ENCODE measurements at places on chromosomes 12 and 14.

DNA sequence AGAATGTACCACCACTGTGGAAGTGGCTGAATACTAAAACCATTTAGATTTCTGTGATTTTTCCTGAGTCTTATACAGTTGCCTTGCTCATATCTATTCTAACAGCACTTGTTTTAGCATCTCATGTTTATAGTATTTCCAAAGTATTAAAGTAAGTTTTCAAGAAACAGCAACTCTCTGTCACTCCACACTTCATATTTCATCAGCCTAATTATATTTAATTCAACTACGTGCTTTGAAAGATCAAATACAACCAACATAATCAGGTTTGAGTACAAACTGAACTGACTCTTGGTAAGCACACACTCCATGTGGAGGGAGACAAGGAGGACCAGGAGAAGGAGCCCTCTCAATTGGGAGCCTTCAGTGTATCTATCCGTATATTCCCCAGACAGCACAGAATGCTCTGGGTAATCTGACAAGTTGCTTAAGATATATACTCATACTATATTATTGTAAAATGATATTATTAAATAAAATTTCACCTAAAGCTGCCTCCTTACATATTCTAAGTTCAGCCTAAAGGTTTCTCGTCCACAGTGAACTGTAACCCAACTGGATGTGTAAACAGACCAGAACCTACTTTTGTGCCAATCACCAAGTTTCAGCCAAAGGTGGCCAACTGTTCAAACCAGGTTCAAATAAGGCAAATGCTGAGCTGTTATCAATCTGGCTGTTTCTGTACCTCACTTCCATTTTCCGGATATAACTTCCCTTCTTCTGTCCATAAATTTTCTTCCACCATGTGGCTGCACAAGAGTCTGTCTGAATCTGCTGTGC, 105.0 kb upstream of the RASSF8 start:
- no peak for DNase-seq

- DNase-seq, result no peak
Measured at GRCh38 chr12:1083889-1084262, 92.9 kb downstream of the ERC1 start.

- DNase-seq, result no peak
Measured at GRCh38 chr12:127162307-127162706, 1104.7 kb upstream of the TMEM132C start.

DNA sequence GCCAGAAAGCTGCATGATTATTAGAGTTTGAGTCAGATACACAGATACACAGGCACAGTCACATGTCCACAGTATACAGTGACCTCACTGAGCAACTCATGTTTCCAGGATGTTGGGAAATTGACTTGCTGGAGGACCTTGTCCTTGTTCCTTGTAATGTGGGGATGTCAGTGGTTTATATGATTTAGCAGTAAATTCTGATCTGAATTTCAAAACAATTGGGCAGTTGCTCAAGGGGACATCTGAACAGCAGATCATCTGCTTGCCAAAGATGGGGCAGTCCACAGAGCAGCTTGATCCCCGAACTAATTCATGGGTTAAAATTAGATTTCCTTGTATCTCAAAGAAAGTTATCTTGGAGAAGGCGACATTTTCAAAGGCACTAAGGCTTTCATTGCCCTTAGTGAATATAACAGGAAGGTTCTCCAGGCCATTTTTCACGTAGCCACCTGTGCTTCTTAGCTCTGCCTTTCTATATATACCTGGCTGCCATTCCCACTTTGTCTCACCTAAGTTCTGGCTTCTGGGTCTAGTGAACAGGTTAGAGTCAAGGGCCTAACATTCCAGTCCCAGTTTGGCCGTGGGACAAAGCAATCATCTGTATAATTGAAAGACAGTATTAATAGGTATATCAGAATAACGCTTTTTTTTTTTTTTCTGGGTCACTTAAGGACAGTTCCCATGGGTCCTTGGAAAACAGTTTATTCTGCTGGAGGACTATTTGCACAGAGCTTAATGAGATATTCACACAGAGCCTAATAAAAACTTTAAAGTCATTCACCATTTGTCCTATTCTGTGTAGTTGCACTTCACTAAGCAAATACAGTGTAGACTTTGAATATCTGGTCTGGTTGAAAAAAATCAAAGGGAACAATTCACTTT, 64.9 kb upstream of the STRN3 start:
- no peak for DNase-seq

DNA sequence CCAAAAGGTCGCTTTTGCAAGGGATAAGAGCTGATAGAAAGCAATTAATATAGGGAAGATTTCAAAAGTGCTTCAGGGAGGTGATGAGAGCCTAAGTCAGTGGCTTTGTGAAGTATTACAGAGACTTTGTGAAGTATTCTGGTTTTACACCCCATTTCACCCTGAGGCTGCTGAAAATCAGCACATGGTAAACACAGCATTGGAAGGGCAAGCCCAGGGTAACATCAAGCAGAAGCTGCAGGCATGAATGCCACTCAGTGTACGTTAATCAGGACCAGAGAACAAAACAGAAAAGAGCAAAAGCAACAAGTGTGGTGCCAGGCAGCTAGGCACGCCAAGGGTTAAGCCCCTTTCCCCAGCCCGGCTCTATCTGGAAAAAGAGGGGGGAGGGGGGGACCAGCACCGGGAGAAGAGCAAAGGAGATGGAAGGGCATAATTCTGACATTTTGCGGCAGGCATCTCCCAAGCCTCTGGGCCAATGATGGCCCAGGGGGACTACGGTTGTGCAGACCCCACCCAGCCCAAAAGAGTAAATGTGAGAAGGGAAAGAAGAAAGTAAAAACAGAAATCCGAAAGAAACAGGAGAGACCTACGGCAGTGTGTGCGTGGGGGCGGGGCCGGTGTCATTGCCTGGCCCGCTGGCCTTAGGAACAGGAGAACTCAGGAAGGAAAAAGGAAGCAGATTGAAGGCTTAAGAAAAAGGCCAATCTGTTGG, 58.9 kb downstream of the DHRS2 start:
- DNase-seq, result no peak

DNA sequence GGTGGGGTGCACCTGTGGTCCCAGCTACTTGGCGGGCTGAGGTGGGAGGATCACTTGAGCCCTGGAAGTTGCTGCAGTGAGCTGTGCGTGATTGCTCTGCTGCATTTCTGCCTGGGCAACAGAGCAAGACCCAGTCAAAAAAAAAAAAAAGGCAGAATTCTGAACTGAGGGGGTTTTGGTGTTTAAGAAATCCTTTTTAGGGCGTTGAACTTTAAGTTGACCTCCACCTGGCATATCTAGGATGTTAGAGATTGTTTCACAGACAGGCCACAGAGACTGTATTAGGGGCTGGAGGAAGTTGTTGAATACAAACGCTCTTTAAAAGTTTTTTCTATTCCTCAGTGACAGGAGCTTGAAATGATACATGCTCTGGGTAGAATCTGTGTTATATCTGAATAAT, 60.5 kb downstream of the FBXW8 start:
- DNase-seq, result no peak

DNA sequence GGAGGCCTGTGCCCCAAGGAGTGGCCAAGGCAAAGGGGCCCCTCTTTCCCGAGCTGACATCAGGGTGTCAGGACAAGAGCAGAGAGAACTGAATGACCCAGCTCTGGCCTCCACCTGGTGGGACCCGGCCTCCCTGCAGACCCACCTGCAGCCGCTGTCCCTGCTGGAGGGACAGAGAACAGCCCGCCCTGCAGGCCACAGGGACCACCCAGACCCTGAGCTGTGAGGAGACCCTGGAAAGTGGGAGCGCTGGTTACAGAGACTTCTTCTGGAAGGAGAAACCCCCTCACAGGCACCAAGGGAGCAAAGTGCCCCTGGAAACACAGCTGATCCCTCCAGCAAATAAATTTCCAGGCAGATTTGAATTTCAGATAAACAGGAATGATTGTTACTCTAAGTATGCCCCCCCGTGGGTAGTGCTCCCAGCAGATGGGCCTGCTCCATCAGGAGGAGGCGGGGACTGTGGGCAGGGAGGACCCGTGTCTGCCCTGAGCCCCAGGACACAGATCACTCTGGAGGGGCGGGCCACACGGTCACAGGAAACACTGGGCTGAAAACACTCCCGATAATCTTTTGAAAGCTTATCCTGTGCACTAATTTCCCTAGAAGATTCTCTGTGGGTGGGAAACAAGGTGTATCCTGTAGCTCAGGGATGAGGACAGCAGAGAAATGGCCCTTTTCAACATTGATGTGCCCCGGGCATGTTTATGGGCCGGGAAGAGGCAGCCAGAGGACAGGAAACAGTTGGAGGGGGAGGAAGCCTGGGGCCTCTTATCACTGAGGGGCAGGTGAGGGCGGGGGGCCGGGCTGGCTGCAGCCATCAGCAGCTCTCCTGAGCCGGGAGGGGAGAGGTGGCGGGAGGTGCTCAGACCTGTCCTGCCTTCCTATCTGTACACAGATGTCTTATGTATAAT, 276.0 kb downstream of the ADGRD1 start:
- no peak for DNase-seq

GRCh38 chr14:52686176-52686575, 9.2 kb downstream of the ERO1A start:
- DNase-seq, result no peak

DNA sequence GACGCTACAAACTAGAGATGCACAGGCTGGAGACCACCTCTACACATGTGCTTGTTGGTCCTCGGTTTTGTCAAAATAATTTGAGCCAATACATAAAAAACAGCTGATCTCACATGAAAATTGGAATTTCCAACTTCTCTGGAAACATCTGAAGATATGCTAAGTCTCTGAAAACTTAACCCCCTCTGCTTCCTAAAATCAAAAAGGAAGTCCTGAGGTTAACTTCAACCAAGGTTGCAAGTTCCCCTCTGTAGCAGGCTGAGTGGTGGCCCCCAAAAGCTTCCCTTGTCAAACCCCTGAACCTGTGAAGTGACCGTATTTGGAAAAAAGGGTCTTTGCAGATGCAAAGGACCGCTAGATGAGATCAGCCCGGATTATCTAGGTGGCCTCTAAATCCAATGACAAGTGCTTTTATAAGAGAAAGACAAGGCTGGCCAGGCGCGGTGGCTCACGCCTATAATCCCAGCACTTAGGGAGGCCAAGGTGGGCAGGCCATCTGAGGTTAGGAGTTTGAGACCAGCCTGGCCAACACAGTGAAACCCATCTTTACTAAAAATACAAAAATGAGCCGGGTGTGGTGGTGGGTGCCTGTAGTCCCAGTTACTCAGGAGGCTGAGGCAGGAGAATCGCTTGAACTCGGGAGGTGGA, 32.0 kb upstream of the VPS37B start:
- DNase-seq, result no peak

GRCh38 chr12:56721721-56722120, 3.4 kb downstream of the NACA start:
- DNase-seq, result no peak

GRCh38 chr12:91104812-91105466, 6.4 kb downstream of the LUM start:
- DNase-seq, result no peak

- no peak for DNase-seq
Measured at GRCh38 chr12:2958432-2959191, 585 bp upstream of the TEAD4 start.

DNA sequence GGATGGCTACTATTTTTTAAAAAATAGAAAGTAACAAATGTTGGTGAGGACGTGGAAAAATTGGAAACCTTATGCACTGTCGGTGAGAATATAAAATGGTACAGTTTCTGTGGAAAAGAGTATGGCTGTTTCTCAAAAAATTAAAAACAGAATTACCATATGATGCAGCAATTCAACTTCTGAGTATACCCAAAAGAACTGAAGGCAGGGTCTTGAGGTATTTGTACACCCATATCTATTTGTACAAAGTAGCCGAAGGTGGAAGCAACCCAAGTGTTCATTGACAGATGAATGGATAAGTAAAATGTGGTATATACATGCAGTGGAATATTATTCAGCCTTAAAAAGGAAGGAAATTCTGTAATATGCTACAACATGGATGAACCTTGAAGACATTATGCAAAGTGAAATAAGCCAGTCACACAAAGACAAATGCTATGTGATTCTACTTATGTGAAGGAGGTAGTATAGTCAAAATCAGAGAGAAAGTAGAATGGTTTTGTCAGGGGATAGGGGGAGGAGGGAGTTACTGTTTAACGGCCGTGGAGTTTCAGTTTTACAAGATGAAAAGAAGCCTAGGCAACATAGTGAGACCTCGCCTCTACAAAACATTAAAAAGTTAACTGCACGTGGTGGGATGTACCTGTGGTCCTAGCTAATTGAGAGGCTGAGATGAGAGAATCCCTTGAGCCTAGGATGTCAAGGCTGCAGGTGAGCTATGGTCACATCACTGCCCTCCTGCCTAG, 38.4 kb upstream of the CCT2 start:
- DNase-seq, result no peak

DNA sequence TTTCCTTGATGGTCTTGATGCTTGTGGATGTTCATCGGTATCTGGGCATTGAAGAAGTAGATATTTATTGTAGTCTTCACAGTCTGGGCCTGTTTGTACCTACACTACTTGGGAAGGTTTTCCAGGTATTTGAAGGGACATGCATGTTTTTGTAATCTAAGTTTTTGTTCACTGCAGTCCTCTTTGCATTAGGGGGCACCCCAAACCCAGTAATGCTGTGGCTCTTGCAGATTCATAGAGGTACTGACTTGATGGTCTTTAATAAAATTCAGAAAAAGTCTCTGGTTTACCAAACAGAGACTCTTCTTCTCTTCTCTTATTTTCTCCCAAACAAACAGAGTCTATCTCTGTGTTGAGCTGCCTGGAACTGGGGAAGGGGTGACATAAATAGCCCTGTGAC, 150.9 kb upstream of the SLC16A7 start:
- no peak for DNase-seq

DNA sequence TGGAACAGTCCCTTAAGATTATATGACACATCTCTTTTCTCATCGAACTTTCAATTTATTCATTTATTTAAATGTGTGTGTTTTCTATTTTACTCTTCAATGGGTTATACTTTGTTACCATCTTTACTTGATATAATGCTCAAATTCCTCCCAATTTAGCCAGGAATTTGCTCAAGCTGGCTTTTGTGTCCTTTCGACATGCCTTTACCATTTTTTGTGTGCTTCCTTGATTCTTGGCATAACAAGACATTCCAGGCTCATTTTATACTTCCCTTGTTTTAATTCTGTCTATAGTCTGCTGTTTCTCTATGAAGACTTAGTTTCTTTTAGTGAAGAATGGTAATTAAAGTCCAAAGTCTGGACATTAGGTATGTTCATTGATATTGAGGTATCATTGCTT, 315.8 kb downstream of the AEBP2 start:
- DNase-seq, result no peak

DNA sequence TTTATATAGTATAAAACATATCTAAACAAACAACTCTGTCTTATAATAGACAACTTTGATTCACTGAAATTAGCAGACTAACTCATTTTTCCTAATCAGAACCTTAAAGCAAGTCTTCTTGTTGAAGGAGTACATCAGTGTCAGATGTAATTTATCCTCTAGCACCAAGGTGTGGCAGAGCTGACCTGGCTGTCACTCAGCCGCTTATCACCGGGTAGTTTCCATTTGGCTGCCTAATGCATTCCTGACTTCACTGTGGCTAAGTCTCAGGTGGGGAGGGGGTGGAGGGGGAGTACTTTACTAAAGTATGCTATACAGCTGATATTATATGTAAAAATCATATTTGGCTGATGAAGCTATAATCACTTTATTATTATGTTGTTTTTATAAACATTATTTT, 339.9 kb upstream of the RGS6 start:
- DNase-seq, result no peak

Data from stimulated activated CD8-positive, alpha-beta memory T cell treated with anti-CD3 and anti-CD28 coated beads, Interleukin-15, amount 100 ng/mL, for 4 hours (primary cell).